ENCODE measurements at places on chromosomes 5 and 9.

DNA sequence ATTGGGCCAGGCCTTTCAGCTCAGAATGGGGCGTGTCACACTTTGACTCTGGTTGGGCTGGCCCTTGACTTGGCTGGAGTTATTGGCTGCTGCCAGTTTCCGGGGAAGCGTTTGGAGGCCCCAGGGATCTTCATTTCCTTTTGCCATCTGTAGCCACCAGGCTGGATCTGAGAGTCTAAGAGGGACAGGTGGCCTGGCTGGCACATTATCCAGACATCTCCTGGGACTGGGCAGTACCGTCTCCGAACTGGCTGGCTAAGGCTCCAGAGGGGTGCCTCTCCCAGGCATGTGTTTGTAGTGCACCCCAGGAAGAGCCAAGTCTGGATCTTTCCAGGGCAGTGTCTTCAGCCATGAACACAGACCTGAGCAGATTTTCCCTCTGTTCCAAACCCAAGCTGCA lies 9.7 kb upstream of the JADE2 start:
- no peak for DNase-seq

DNA sequence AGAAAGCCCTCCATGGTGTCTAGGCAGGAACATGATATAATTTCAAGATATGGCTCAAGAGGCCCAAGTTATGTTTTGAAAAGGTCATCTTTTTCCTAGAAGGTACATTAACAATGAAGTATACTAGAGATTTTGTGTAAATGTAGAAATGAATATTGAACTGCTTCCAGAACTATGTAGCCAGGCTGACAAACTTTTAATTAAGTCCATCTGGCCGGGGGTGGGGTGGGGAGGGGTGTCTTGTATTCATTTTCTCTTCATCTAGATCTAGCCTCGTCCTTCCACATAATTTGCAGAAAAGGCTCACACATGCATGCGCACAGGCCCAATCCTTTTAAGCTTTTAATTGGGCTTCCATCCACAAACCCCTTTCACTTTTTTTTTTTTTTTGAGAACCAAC lies 323.3 kb downstream of the ARL15 start:
- no peak for DNase-seq

- no peak for DNase-seq
Measured at GRCh38 chr9:129124506-129125069, 13.4 kb downstream of the PTPA start.

- DNase-seq = no peak
Measured at GRCh38 chr5:88396751-88397281, 128.2 kb upstream of the TMEM161B start.

Measured in urinary bladder (tissue), 4 donors.